ENCODE measurements at places on chromosomes 7 and 10.

- no peak for DNase-seq
These were observed 64.6 kb upstream of the MACROH2A2 start for GRCh38 chr10:69988094-69988493.

DNA sequence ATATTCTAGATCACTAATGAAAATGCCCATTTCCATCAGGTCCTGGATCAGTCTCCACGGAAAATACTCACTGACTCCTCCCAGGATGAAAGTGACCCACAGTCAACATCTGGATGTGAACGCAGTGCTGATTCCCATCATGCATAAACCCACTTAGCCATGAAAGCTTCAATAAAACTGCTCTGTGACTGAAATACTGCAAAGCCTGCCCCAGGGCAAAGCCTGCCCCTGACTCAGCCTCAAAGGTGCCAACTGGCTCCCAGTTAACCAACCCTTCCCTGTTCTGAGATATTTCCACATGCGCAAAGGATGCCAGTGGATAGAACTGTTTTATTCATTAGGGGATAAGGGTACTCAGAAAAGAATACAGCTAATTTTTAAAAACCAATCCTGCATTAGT, 24.0 kb downstream of the OSBPL3 start:
- no peak for DNase-seq

- DNase-seq = no peak
These were observed 83.5 kb downstream of the MYL10 start for GRCh38 chr7:101545441-101546190.

DNA sequence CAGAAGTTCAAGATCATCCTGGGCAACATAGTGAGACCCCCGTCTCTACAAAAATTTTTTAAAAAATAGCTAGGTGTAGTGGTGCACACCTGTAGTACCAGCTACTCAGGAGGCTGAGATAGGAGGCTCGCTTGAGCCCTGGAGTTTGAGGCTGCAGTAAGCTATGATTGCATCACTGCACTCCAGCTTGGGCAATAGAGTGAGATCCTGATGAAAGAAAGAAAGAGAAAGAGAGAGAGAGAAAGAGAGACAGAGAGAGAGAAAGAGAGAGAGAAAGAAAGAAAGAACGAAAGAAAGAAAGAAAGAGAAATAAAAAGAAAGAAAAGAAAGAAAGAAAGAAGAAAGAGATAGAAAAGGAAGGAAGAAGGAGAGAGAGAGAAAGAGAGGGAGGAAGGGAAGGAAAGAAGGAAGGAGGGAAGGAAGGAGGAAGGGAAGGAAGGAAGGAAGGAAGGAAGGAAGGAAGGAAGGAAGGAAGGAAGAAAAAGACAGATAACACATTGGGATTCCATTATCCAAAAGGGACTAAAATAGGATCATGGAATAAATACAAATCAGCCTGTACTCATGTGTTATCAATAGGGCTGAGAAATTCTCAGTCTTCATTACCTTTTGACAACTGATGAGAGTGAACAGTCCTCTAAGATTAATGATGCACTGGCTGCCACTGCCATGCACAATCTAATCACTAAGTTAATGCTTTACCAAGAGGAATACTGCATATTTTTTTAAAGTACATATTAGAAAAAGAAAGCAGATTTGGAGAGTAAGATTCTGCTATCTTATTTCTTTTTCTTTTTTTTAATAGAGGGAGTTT, 35.4 kb upstream of the WAC start:
- DNase-seq = no peak

DNA sequence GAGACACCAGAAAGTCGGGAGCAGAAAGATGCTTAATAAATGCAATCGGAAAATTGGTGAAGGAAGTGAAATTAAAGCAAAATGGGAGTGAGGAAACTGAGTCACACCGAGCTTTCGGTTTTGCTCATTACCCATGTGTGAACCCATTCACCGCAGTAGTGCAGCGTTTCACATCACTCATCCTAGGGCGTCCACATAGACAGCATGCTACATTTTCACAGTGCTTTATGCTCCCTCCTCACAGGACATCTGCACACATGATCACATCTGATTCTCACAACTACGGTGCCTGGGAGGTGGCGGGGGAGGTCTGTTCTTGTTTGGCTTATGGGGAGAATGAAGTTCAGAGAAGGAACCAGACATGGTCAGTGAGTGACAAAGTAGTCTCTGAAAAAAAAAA, 36.6 kb upstream of the ATP6V0A4 start:
- no peak for DNase-seq

GRCh38 chr10:3616880-3617279, 168.1 kb downstream of the KLF6 start:
- DNase-seq = no peak

DNA sequence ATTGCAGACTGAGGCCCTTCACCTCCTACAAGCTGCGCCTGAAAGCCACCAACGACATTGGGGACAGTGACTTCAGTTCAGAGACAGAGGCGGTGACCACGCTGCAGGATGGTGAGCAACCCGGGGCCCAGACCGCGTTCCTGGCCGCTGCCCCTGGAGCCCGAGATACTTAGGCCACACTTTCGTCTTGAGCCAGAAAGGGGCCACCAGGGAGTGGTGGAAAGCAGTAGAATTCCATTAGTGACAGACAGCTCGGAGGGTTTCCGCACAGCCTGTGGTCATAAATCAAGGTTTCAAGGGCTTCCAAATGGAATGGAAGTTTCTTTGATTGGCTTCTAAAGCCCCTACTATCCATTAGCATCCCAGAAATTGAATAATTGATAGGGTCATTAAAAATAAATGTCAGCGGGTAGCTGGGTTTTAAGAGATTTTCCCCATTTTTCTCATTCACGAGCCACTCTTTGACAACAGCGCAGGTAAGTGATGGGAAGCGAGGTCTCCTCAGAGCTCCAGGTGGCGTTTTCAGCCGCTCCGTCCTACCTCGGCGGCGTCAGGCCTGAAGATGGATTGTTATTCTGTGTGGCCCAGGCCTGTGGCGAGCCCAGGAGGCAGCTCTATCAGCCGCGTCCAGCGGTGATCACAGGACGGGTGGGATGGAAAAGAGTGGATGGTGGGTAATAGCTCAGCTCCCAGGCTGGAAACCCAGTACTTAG, 523.5 kb upstream of the FOXK1 start:
- DNase-seq = no peak

GRCh38 chr10:121683366-121683765, 85.1 kb upstream of the FGFR2 start:
- DNase-seq = no peak

DNA sequence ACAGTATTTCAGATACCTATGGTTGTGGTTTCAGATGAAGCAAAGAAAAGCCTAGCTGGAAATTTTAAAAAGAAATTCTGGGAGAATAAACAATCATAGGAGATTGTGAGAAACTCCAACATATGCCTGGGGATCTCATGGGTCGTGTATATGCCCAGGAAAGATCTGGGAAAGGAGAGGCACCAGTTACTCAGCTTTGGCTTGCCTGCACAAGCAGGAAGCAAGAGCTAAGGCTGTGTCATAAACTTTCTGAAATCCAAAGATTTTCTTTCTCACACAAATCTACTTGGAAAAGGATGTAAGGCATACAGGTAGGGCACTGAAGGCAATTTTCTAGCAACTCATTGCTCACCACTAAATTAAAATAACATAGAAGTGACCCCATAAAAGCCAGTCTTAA, 373.6 kb downstream of the CDC14C start:
- DNase-seq = no peak

DNA sequence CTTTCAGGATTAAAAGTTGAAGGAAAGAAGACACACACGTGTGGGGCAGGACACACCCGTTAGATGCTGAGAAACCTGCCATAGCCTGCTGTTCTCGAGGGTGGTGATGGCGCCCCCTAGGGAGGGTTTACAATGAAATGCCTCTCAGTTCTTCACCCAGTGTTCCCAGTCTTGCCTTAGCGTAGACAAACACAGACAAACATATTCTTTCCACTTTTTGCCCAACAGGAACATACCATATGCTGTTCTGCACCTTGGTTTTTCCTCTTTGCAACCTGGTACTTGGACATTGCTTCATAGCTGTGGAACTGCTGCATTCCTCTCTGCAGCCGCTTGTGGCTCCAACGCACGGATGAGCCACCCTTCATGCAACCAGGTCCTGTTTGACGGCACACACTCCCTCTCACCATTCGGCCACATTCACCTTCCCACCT, 23.3 kb upstream of the HSPA12A start:
- DNase-seq = no peak

DNA sequence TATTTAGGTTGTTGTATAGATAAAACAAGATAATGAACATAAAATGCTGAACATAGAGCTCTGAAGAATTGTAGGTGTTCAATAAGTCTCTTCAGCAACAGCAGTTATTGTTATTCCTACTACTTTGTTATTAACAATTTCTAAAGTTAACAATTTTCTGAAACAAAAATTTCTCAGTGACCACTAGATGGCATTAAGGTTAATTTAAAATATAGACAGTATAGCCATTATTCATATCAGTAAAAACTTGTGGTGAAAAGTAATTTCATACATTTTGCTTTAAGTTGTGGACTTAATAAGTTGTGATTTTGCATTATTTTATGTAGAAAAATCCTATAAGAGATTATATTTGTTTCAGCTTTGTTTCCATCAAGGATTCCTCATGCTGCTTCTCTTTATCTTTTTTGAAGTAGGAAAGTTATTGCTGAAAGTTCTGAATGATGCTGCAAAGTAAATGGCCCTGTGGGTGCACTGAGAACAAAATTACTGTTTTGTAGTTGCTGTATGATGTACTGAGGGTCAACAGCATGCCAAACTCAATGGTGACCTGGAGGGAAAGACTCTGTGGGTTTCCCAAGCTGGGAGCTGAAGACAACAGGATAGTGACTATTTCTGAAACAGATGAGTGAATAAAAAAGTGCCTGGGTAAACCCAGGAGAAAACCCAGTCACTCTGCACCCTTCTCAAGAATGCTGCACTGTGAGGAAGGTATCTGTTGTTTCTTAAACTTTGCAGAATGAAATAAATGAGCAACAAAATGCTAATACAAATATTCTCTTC, 253.6 kb downstream of the KIF20B start:
- DNase-seq = no peak

- no peak for DNase-seq
These were observed 21.0 kb upstream of the LRRC17 start for GRCh38 chr7:102891693-102892261.

DNA sequence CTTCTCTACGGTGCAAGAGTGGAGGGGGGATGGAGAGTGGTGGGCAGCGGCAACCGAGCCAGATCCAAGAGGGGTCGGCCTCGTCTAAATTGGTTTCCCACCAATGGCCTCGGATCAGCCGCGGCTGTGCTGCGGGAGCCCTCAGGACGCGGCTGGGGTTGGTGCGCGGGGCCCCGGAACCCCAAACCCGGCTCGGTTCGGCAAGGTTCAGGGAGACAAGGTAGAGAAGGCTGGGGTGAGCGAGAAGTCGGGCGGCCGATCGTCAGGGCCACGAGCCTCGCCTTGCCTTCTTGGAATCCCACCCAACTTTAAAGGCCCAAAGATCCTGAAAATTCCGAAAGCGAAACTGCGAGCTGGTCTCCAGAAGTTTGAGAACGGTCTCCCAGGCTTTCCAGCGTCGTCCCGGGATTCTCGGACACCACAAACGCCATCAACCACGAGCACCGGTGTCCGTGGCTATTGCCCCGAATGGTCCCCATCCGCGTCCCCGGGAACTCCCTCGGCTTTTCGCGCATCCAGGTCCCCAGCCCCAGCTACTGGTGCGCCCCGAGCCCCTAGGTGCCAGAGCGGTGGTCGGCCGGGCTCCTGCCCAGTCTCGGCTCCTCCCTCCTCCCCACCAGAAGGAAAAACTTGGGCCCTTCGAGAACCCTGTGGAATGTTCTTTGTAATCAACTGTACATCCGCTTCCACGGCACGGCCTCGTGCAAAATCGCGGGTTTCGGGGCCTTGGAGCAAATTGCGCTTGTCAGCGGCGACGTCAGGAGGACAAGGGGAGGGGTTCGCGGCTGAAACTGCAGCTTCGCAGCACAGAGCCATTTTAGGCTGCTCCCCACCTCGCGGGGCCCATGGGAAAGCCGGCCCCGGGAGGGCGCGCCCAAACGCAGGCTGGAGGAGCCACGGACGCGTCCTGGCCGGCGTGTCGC, 3.2 kb downstream of the SFMBT2 start:
- no peak for DNase-seq

DNA sequence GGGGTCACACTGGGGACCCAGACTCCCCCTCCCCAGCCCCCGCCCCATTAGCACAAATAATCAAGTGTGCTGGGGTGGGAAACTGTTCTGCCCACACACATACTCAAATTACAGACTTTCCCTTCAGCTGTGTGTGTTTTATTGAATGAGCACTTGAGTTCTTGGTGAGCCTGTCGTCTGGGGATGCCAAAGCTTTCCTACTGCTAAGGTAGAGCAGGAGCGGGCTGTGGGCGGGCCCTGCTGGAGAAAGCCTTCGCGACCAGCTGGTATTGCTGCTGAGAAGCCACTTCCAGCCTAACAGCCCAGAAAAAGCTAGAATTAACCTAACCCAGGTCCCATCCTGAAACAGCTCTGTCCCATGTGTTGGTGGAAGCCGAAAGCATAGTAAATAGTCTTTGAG, 87.0 kb upstream of the KMT2E start:
- DNase-seq = no peak

DNA sequence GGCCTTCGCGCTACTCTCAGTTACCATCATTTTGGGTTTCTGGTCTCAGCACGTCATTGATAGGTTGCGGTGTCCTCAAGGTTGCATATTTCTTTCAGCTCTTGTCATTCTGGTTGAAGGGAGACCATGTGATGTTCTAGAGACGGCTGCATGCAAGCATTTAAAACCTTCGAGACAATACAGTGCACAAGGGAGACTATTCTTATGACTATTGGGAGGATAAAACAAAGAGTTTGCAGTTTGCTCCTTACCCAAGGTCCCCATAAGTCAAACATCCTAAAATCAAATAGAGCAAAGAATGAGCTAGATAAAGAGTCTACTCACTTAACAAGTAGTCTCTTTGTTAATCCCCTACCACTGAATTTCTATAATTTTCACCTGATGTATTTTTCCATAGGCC, 39.1 kb downstream of the NPVF start:
- no peak for DNase-seq

- DNase-seq = peak; percentile 7
These were observed 63.5 kb downstream of the UBE2H start for GRCh38 chr7:129889133-129889844.

DNA sequence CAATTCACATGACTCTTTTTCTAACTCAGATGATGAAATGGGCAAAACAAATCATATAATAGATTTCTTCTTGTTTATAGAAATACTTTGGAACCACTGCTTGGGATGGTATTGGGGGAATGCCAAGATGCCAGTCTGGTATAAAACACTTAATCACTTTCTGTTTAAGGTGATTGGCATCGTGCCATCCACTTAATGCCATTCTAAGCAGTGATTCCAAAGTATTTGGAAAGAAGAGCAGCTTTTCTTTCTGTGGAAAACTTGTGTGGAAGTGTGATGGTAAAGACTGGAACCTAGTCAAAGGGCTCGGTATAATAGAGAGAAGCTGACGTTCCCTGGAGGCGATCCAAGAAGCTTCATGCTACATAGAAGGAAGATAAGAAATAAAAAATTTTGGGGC, 120.6 kb downstream of the TMEM26 start:
- no peak for DNase-seq
